Substantia nigra (tissue), 51 donors: ENCODE measurements at places on chromosomes 4 and X.

DNA sequence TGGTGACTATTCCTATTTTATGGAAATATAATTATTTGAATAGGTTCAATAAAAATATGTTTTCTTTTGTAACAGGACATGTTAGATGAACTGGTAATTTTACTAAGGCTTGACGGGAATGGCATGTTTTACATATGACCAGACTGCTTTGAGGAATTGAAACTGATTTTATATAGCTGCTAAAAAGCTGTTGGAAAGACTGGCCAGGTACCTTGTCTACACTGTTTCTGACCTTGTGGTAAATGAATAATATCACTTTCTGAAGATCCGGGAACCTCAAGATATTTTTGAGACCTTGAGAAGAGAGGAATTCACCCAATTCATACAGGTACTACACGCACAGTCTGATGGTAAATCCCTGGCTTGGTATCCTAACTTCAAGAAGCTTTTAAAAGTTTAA lies 42.1 kb upstream of the USP46 start:
- no peak for DNase-seq

DNA sequence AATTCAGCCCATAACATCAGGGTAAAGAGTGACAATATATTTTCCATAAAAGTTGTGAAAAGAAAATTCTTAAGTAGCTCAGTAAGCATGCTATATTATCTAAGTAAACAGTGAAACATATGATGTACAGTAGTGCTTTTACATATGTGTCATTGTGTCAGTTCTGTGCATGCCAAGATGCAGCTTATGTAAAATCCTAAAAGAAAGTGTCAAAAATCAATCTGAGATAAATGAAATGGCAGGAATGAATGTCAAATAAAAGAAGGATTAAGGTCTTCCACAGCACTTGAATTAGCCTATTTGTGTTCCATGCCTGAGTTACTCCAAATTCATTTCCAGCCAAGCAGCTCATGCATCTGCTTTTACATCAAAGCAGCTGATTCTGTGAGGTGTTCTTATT lies 452.7 kb upstream of the HS3ST1 start:
- DNase-seq = no peak

DNA sequence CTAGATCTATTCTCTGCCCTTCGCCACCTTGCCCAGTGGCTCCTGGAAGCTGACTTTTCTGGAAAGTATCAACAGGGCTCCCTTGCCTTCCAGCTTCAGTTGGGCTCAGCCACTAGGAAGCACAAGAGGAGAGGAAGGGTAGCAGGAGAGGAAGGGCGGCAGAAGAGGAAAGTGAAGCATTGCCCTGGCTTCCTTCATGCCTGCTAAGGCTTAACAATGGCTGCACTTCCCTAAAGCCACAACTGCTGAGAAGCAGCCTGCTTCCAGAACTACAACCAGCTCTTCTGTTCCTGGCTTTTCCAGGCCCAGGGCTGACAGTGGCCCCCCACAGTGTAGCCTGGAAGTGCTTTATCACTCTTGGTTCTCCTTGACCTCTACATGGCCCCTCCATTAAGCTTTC lies 29.1 kb upstream of the PGM2 start:
- no peak for DNase-seq

- DNase-seq = no peak
Observed at GRCh38 chr4:1244081-1244977, 4.6 kb downstream of the CTBP1 start.

GRCh38 chr4:185213877-185214276 lies 4.5 kb downstream of the SNX25 start:
- no peak for DNase-seq

- no peak for DNase-seq
Observed at GRCh38 chr4:772776-773175, 53.2 kb downstream of the CPLX1 start.

DNA sequence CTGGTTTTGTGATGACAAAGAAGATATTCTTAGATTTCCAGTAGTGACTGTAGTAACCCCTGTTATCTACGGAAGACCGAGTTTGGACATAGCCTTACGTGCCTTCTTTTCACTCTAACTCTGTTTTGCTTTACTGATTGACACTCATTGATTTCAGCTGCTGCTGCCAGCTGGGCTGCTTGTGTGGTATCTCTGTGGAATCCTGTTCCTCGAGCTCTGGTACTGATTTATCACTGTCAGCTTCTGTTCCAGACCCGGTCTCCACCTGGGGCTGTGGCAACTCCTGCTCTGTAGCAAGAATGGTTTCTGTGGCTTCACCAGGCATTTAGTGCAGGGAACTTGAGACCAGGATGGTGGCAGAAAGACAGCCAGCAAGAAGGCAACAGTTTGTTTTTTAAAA lies 24.6 kb upstream of the LAP3 start:
- DNase-seq = no peak

DNA sequence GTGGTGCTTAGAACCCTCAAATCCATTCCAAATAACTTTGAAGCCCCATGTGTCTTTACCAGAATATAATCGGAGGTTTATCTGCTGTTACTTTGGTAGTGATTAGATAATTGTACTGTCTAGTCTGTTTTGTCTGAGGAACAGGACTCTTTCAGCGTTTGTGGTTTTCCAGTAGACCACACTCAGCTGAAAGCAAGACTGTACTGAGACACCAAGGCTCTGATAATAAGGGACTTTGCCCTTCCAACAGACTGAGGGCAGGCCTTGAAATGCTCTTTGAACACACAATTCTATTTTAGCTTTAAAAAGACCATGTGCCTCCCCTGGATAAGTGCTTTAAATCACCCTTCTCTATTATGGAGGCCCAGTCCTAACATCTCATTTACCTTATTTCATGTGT lies 76.1 kb downstream of the KLHL8 start:
- no peak for DNase-seq

- no peak for DNase-seq
Observed at GRCh38 chr4:59518005-59518823, 1681.9 kb upstream of the ADGRL3 start.

GRCh38 chr4:89614155-89614554 lies 222.8 kb downstream of the SNCA start:
- DNase-seq = no peak

GRCh38 chrX:15956681-15957080 lies 102.1 kb upstream of the AP1S2 start:
- no peak for DNase-seq

DNA sequence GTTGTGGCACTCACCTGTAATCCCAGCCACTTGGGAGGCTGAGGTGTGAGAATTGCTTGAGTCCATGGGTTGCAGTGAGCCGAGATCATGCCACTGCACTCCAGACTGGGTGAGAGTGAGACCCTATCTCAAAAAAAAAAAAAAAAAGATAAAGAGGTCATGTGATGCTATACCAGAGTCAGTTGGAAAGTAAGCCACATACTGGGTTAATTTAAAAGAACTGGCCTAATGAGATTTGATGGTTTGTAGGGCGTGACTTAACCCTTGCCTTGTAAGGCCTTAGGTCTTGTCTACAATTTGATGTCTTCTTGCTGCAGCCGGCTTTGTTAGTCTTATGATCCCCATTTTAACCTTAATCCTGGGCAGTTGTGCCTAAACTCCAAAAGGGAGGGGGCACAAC lies 5.2 kb downstream of the MGST2 start:
- no peak for DNase-seq

GRCh38 chrX:75748431-75748830 lies 36.6 kb downstream of the MAGEE2 start:
- DNase-seq = no peak

GRCh38 chr4:141563723-141564122 lies 72.7 kb upstream of the IL15 start:
- DNase-seq = no peak

DNA sequence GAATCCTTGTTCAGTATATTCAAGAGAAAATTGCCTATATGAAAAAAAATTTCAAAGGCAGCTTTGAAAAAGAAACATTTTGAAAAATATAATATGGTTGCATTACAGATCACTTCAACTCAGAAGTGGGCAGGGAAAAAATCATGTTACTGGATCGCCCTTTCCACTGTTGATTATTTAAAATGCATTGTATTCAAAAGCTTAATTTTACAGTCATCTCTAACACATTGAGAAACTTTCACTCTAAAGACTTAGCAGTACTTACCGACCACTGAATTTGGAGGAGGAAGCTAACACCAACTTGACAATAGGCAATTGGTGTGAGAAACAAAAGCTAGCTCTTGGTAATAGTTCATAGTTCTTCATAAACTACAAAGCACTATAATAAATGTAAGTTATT lies 101.9 kb downstream of the CEP135 start:
- DNase-seq = no peak

DNA sequence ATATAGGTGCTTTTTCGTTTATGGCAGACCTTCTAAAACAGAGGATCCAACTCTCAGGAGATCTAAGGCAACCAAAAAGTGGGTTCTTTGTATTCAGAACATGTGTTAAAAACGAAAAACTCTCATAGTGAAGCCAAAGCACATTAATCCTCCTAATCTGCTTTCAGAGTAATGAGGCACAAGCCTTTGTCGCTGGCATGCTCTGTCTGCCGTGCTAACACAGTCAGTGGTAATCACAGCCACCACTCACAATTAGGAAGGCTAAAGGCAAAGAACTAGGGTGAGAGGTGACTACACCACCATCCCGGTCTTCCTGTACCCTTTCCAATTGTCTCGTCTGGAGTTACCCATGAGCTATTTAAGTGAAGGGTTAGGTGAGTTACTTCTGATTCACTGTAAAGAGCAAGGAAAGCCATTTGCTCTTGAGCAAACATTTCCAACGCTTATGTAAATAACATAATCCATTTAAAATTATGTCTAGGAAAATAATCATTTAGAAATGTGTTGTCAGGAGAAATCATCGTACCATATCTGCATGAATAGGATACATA lies 40.7 kb downstream of the NPY2R start:
- no peak for DNase-seq

DNA sequence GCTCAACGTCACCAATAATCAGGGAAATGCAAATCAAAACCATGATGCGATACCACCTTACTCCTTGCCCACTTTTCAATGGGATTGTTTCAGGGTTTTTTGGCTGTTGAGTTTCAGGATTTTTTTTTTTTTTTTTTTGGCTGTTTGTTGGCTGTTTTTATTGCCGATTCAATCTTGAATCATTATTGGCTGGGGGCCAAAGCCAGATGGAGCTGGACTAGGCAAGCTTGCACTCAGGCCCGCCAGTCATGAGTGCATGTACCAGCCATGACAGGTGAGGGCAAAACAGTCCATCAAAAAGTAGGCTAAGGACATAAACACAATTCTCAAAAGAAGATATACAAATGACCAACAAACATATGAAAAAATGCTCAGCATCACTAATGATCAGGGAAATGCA lies 13.3 kb downstream of the YIPF7 start:
- DNase-seq = no peak

GRCh38 chrX:110853610-110854009 lies 58.0 kb upstream of the CHRDL1 start:
- DNase-seq = no peak

- no peak for DNase-seq
Observed at GRCh38 chr4:97653701-97654100, 489.6 kb downstream of the STPG2 start.

- no peak for DNase-seq
Observed at GRCh38 chr4:181548873-181549575, 694.2 kb upstream of the TENM3 start.

DNA sequence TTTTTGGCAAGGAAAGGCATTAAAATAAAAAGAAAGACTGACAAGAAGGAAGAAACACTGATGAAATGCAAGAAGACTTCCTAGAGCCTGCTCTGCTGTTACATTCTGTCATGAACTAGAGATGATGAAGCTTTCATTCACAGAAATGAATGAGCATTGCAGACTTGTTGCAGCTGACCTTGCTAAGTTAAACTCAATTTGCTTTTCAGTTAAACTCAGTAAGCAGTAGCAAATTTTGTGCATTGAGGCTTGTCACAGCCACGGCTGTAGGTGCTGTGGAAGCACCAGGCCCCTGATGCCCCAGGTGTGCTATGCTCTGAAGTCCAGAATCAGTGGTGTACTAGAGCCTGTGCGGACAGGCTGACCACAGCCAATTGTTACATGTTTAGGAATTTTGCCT lies 39.6 kb upstream of the LSM6 start:
- DNase-seq = no peak

- DNase-seq = no peak
Observed at GRCh38 chr4:42293967-42294813, 103.1 kb upstream of the SHISA3 start.

- DNase-seq = no peak
Observed at GRCh38 chr4:122692641-122693520, 39.6 kb upstream of the BBS12 start.

DNA sequence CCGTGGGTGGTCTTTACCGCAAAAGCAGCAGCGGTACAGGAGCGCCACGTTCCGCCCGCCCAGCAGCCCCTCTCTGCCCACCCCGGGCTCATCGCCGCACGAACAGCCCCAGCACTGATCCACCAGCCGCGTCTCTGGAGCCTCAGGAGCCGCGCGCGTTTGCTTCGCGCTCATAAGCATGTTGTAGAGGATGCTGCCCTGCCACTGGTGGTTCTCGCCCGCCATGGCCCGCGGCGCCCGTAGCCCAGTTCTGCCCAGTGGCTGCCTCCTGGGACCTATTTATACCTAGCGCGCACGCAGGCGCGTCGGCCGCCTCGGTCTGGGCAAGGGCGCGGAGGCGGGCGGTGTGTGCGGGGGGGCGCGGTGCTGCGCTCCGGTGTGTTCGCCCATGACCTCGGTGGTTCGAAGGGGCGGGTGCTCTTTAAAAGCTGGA lies at the start of gene NR0B1:
TSS of gene NR0B1 (minus strand) at position 252 of the 433 bp plus-strand sequence. CDS start at position 225, 27 bp downstream.
- DNase-seq = no peak
